Placental epithelial cell (primary cell): ENCODE measurements at places on chromosomes 2 and 18. TPM values are rescaled to one million over a fixed set of nuclear protein-coding genes. Genes with fewer than 3 reads are reported as not detected.

CFC1 gene
- total RNA-seq: not detected in 2 replicates

OTX1 gene
- 0.33 TPM in 1 of 2 replicates, not detected in the other for total RNA-seq

PJVK gene
- total RNA-seq: 1.1 and 5.1 TPM in 2 replicates

ABCG5 gene
- not detected in 2 replicates for total RNA-seq

HTR2B gene
- under 0.01 TPM in 1 of 2 replicates, not detected in the other for total RNA-seq

BMP10 gene
- total RNA-seq: not detected in 2 replicates

CBLN2 gene
- 0.11 and 0.79 TPM in 2 replicates for total RNA-seq
